Pulmonary artery endothelial cell (primary cell): ENCODE measurements at places on chromosomes 3 and 15. TPM values are rescaled to one million over a fixed set of nuclear protein-coding genes. Genes with fewer than 3 reads are reported as not detected.

DNA sequence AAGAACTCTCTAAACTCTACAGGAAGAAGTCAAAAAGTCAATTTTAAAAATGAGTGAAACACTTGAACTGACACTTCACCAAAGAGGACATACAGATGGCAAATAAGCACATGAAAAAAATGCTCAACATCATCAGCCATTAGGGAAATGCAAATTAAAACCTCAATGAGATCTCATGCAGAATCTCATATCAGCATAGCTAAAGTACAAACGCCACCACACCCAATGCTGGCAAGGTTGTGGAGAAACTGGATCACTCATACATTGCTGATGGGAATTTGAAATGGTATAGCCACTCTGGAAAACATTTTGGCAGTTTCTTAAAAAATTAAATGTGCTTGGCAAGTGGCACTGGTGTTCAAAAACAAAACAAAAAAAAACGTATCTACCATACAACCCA is 34.2 kb downstream of the MEGF11 start:
- no peak for DNase-seq

- DNase-seq: peak; percentile 5
These were observed 106.2 kb upstream of the PLAAT1 start for GRCh38 chr3:193134856-193135255.

GRCh38 chr15:40277471-40277870 is 5.4 kb downstream of the ANKRD63 start:
- DNase-seq: no peak

DNA sequence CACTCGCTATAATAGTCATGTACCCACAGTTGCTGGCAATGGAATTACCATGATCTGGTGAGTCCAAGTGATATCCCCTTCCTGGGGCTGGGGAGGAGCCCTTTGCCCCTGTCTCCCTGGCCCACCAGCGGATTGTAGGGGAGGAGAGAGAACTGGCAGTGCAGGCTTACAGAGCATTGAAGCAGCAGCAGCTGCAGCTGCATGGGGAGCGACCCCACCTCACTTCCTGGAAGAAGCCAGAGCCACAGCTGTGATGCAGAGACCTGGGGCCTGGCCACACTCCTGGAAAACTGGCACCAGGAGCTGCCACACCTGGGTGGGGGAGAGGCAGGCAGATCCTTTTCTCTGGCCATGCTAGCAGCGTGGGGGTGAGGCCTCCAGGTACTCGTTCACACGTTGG is 300.1 kb upstream of the PROK2 start:
- DNase-seq: no peak

GRCh38 chr15:87952736-87953287 is 303.7 kb downstream of the NTRK3 start:
- DNase-seq: no peak

DNA sequence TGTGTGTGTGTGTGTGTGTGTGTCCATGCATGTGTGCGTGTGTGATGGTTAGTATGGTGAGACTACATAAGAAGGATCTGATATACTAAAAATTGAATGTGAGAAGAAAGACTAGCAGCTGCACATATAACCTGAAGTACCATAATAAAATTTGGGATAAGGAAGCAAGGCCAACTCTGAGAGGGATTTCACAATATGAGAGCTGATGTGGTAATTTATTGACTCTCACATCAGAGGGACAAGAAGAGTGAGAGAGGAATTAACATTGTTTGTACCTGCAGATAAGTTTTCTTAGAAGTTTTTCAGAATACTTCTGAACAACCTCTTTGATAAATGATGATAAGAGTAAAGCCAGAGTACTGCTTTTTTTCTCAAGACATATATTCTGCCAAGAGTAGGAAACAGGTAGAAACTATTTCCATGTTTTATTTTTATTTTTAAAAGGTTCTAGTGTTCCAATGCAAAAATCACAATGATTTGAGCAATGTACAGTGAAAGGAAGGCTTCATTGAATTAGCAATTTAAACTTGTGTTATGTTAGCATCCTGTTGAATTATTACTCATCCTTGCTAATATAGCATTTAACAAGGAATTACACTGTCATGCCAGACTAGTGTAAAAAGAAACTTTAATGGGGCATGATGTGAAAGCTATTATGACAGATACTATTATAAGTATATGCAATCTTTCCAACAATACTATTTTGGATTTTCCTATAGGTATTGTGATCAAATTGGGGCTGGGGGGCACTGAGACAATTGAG is 415.5 kb upstream of the ARPP21 start:
- no peak for DNase-seq

- DNase-seq: no peak
These were observed 188.4 kb downstream of the ABHD5 start for GRCh38 chr3:43879166-43879565.

- no peak for DNase-seq
These were observed 288.5 kb upstream of the MME start for GRCh38 chr3:154791611-154792010.

DNA sequence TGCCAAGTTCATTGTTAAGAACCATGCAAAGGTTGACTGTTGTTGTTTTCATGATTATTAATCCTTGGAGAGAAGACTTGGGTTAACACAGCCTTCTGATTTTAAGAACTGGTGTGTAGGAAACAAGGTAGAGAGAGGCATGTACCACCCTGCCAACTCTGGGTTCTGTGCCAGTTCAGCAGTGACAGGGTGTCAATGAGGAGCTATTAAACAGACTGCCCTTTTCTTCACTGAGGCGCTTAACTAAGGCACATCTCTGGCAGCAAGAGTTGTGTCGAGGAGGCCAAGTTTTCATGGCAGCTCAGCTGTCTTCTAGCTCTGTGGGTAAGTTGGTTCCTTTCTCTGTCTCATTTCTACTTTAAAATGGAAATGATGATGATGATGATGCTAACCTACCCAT is 117.6 kb downstream of the FEZF2 start:
- DNase-seq: no peak

The GOLGB1 gene
- total RNA-seq: 39.3 and 41.0 TPM in 2 replicates

The RASGRP1 gene
- total RNA-seq: 0.04 and 0.20 TPM in 2 replicates

The IGDCC3 gene
- not detected in 2 replicates for total RNA-seq

The FETUB gene
- total RNA-seq: not detected in 2 replicates
